B cell (primary cell): ENCODE measurements at places on chromosomes 11 and 22. TPM values are rescaled to one million over a fixed set of nuclear protein-coding genes. Genes with fewer than 3 reads are reported as not detected.

Gene LRRC74B
- 0.12 and 0.17 TPM in 2 replicates for total RNA-seq

Gene MICAL2
- 0.32 and 0.41 TPM in 2 replicates for total RNA-seq

Gene PHLDA2
- total RNA-seq: 0.41 TPM in 1 of 2 replicates, not detected in the other

Gene OVCH2
- not detected in 2 replicates for total RNA-seq

Gene FGF3
- total RNA-seq: not detected in 2 replicates

Gene CCDC179
- not detected in 2 replicates for total RNA-seq

Gene HTR3A
- 13.8 and 16.1 TPM in 2 replicates for total RNA-seq

Gene XRCC6
- 176 and 180 TPM in 2 replicates for total RNA-seq

Gene CLTCL1
- total RNA-seq: 5.2 and 5.5 TPM in 2 replicates

Gene APOA5
- not detected in 2 replicates for total RNA-seq

Gene ACAT1
- 31.1 and 32.9 TPM in 2 replicates for total RNA-seq

Gene LMO2
- 6.2 and 7.3 TPM in 2 replicates for total RNA-seq

Gene GSTT2B
- total RNA-seq: not detected in 2 replicates

Gene STIM1
- total RNA-seq: 74.8 and 76.7 TPM in 2 replicates

Gene B4GALNT4
- not detected in 2 replicates for total RNA-seq

Gene UBE4A
- 37.3 and 37.7 TPM in 2 replicates for total RNA-seq

Gene ENTHD1
- total RNA-seq: not detected in 2 replicates

Gene KIAA1671
- 0.02 and 0.05 TPM in 2 replicates for total RNA-seq

Gene MGAT3
- 27.8 and 28.0 TPM in 2 replicates for total RNA-seq
